ENCODE measurements at places on chromosomes 7 and 10.

- no peak for DNase-seq
These were observed 74.3 kb downstream of the RNLS start for GRCh38 chr10:88508796-88509195.

GRCh38 chr10:11424456-11425295 lies 186.8 kb downstream of the USP6NL start:
- no peak for DNase-seq

DNA sequence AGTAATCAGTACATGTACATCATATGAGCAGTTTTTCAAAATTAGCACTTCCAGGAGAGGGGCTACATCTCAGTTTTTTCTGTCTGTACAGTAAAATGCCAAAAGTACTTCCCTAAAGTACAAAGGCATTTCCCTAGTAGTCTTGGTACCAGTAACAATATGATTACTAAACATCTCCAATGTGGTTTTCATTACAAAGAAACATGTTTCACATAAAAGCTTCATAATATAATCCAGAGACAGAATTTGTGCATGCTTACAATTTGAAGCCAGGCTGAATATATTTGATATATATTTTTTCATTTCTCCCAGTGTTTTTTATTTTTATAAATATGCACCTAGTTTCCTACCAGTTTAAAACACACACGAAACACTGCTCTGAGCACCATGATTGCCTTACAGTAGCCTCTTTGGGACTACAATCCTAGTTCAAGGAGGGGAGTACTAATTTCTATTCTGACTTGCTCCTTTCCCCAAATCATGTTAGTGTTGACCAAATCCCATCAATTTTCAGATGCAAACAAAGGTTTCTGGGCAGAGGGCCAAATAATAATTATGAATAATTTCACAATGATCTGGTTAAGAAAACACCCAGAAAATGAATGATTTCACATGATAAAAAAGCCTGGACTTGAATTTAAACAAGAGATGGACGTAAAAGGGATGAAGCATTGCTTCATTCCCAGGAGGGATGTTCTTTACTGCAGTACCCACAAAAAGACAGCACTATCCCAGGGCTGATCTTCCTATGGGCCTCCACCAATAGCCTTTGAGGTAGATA lies 201.3 kb downstream of the SLC25A13 start:
- DNase-seq = no peak

GRCh38 chr10:84695902-84696301 lies 367.5 kb downstream of the CCSER2 start:
- no peak for DNase-seq

GRCh38 chr10:123417414-123417813 lies 248.7 kb upstream of the GPR26 start:
- DNase-seq = no peak

- DNase-seq = no peak
These were observed 138.8 kb downstream of the ADARB2 start for GRCh38 chr10:1598393-1599153.

DNA sequence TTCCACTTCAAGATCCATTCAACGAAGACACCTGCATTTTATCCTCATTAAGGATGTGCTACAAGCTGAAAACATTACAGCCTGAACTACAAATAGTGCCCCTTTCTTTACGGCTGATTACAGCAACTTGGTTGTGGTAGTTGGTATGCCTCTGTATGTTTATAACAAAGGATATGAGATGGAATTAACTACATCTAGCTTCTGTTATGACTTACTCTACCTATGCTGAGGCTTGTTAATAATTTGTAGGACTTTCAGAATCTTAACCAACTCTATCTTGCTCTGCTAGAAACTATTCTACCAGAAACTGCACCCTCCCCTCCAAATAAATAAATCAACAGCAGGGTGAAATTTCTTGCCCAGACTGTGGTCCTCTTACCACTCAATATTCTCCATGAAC lies 448.1 kb downstream of the GRM8 start:
- DNase-seq = no peak

DNA sequence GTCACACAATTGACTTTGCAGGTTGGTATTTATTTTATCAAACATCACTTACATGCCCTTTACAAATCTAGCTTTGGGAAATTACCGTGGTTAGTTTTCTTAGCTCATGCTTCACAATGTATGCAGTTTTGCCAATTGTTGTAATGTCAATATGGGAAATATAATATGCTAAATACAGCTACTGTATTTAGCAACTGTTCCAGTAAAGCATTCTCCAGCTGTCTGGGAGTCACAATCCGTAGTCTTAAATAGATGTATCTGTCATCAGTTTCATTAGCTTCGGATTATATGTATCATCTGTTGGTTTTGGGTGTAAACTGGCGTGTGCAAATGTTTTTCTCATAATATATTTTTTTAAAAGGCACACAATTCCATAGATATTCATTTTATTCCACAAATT lies 19.4 kb upstream of the AHR start:
- no peak for DNase-seq

GRCh38 chr10:1328161-1328823 lies 272.1 kb downstream of the WDR37 start:
- no peak for DNase-seq

DNA sequence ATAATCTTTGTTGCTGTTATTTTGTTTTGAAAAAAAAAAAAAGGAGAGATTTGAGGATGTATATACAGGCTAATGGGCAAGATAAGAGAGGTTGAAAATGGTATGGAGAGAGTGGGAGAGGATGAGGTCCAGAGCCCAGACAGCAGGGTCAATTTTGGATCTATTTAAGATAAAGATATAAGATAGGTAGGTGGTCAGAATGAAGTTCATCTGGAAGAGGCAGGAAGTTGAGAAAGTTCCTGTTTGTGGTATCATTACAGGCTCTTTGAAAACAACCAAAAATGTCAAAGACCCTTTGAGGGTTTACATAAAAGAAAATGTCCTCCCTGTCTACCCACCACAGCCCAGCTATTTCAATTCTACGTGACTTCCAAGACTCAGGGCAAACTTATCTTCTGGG lies 7.5 kb downstream of the CEP41 start:
- no peak for DNase-seq

DNA sequence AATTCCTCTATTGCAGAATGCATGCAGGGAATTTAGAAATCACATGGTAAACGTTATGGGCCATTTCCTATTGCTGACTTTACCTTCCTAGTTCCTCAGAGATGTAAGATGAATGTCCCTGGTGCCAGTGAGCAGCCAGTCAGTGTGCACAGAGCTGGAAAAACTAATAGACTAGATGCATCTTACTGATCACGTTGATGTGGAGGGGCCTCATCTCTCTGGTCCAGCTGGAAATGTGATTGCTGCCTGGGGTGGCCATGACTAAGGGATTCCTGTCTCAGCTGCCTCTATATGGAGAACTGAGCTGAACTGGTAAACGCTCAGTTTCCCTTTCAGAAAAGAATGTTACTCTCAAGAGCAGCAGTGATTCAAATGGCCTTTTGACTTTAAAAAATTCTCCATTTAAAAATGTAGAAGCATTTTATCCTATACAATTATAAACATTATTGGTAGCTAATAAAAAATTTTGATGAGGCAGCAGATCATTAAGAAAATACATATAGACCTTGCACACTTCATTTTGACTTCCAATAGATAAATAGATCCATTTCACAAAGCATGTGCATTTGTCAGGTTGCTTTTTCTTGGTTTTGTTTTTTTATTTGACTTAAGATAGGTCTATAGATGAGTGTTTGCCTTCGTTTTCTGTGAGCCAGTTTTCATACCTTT lies 80.5 kb upstream of the INSYN2A start:
- DNase-seq = no peak

DNA sequence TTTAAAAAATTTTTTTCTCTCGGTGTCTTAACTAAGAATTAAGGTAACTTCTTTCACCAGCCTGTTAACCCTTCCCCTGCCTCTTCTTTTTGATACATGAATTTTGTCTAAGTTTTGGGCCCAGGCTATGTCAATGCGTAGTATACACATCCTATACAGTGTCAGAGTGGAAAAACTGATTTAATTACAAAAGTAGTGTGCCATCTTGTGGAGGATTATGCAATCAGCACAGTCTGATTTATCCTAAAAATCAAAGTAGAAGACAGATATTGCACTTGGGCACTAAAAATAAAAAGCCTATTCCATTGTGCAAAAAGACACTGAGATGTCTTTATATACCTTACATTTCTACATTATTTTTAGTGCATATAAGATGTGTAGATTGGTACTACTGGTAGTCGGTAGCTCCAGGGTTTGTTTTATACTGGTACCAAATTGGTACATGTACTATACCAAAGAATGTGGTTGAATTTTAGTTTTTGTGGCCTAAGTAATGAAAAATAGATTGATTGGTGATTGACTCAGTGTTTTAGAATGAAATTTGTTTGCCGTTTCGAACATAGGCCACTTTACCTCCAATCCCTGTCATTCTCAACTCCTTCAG lies 96.6 kb downstream of the MKLN1 start:
- DNase-seq = no peak

DNA sequence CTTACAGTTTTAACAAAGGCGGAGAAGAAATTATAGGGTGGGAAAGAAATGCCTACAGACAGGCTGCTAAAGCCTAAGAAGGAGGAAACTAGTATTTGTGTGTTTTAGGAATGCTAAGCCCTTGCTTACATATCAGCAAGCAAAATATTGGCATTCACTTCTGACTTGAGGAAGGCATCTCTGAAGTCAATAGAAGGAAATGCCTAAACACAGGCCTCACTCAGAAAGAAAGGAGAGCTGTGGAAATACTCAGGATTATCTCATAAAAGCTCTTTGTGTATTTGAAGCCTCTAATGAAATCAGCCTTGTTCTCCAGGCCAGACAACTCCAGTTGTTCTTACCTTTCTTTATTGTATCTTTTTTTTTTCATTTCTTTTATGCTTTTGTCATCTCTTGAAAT lies 158.0 kb downstream of the AUTS2 start:
- no peak for DNase-seq

DNA sequence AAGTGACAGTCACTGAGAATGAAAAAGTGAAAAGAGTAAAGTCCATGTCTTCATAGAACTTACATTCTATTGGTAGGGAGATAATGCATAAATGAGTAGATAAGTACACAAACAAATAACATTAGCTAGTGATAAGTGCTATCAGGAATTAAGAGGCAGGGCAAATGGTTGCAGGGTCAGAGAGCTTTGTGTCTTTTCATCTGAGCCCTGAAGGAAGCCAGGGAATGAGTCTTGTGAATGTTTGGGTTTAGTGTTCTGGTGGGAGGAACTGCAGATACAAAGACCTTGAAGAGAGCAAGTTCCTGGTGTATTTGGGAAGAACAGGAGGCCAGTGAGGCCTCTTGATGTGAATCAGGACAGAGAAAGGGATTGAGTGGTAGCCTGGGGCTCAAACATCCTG lies 183.8 kb downstream of the CTTNBP2 start:
- DNase-seq = no peak

DNA sequence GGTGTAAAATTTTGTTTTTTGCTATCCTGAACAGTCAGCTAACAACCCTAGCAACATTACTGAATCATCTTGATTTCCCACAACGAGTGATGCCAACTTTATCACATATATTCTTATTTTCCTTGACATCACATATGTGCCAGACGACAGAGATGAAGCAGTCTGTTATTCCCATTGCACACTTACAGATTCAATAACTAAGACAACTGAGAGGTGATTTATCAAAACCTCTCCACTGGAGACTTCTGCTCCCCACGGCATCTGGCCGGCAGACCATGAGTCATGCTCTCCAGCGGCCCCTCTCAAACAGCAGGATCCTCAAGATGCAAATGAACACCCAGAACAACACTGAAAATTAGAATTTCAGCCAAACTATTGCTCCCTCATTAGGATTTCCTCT lies 57.1 kb downstream of the AMPH start:
- DNase-seq = no peak

DNA sequence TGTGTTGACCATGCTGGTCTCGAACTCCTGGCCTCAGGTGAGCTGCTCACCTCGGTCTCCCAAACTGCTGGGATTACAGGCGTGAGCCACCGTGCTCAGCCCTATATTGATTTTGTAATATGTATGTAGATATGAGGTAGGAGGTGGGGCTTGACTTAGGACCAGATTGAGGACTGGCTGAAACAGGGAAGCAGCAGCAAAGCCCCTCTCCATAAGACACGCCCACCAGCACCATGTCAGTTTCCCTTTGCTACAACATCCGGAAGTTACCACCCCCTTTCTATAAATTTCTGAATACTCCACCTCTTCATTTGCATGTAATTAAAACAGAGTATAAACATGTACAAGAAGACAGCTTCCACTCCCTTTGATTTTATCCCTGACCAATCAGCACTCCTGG lies 47.9 kb upstream of the MYL10 start:
- DNase-seq = no peak

DNA sequence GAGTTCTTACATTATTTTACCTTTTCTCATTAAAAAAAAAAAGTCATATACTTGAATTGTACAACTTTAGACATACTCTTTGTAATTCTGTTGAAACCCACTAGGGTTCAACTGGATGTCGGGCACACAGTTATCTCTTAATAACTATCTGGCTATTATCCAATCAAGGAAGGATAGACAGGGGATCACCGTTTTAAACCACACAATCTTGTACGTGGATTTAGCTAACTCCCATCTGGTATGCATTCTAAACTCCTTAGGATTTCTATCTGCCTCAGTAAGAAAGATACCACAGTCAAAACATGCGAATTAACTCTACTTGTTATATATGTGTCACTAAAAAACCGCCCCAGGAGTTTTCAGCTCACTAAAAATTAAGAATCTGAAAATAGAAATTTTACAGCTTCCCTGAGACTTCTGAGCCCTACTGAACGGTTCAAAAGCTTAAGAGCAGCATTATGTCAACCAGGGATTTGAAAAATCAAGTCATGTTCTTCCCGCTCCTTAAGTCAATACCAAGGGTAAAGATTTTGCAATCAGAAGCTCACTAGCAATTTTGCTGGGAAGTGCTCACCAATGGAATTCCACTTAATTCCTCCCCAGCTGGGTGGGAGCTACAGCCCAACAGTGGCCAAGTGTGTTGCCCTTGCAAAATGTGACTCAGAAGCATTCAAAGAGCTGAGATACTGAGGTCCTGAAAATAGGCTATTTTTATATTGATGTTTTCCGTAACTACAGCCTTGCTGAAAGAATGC lies 267.0 kb downstream of the FRMD4A start:
- no peak for DNase-seq

DNA sequence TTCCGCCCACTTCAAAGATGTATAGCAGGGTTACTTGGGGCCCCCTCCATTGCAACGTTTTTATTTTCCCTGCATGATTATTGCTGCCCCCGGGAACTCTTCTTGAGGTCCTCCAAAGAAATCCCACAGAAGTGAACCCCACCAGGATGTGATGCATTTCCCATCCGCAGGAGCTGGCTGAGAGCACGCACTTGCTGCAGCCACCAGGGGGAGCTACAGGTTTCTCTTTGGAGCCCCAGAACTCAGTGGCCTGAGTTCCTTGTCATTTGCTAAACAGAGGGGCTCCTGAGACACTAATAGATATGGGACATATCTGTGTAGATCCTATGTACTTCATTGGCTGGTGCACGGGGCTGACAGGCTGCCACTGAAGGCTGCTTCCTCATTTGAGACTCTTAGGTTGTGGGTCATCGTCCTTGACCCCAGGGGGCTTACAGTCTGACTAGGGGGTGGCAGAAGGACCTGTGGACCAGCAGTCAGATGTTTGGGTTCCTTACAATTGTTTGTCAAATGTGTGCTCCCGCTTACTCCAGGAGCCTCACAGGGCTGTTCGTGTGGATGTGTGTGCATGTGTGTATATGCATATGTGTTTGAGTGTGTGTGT lies 52.3 kb upstream of the ENO4 start:
- peak; percentile 82 for DNase-seq

GRCh38 chr7:45564886-45565455 lies 9.2 kb upstream of the ADCY1 start:
- DNase-seq = no peak
